ENCODE measurements at places on chromosomes 5 and 9.

- DNase-seq: peak; percentile 42
Measured at GRCh38 chr9:114919611-114920010, 10.8 kb downstream of the TNFSF8 start.

DNA sequence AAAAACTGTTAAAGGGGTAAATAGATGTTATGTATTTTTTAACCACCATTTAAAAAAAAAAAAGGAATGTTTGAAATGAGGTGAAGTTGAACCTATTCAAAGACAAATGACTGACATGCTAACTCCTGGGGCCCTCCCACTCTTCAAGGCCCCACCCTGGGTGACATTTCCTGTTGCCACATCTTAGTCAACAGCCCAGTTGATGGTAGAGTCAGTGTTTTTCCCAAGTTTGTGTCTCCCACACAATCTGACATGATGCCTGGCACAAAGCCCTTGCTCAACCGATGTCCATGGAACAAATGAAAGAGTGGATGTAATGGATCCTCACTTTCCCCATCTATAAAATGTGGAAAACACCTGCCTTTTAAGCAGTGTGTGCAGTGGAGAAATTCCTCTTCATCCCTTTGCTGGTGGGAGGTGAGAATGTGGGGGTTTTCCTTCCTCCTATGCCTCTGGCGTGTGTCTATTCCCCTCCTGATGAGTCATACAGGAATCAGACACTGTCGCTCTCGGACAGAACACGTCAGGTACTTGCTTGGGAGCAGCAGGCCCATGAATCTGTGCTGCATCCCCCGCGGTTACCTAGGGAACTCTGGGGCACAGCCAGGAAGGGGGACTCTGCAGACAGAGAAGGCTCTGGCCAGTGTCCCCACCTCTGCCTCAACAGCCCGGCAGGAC is 13.7 kb upstream of the ADRA1B start:
- no peak for DNase-seq

- DNase-seq: no peak
Measured at GRCh38 chr9:18606846-18607245, 132.9 kb downstream of the ADAMTSL1 start.

GRCh38 chr5:66134407-66134861 is 9.7 kb upstream of the SREK1 start:
- no peak for DNase-seq

- peak; percentile 66 for DNase-seq
Measured at GRCh38 chr9:130461218-130461630, 16.5 kb downstream of the ASS1 start.

DNA sequence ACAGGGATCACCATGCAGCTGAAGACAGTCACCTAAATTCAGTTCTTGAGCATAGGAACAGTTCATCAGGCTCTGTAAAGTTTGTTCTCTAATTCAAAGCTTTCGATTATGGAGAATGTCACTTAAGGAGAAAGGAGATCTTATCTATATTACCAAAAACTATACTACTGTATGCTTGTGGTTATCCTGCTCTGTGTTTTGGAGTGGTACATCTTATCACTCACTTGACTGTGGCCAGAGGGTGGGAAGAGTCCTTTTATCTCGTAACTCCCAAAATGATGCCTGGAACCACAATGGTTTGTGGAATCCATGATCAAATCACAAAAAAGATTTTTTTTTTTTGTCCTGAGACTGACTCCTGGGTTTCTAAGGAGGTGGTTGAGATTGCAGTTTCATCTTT is 230.7 kb downstream of the COMMD10 start:
- peak; percentile 13 for DNase-seq

- no peak for DNase-seq
Measured at GRCh38 chr5:61882901-61883500, 423.0 kb upstream of the KIF2A start.

DNA sequence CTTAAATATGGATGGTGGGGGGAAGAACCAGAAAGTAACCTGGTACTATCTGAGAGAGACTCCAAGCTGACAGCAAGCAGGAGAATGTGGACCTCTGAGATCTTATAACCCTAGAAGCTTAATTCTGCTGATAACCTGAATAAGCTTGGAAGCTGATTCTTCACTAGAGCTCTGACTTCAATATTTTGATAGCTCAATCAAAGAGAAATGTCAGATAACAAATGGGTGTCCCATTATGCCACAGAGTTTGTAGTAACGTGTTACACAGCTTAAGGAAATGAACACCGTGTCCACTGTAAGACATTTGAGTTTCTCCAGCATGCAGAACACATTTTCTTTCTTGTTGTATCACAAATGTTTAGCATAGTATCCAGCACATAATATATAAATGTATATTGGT is 626.7 kb downstream of the CDH12 start:
- DNase-seq: no peak

GRCh38 chr9:70043689-70044489 is at the start of gene MAMDC2:
Gene MAMDC2, plus strand, starts transcription at chr9:70043848. Its CDS starts 350 bp downstream, at chr9:70044198.
- no peak for DNase-seq

- no peak for DNase-seq
Measured at GRCh38 chr5:1349246-1349645, 4.3 kb upstream of the CLPTM1L start.

GRCh38 chr9:126515873-126516505 is 97.7 kb upstream of the LMX1B start:
- DNase-seq: no peak

DNA sequence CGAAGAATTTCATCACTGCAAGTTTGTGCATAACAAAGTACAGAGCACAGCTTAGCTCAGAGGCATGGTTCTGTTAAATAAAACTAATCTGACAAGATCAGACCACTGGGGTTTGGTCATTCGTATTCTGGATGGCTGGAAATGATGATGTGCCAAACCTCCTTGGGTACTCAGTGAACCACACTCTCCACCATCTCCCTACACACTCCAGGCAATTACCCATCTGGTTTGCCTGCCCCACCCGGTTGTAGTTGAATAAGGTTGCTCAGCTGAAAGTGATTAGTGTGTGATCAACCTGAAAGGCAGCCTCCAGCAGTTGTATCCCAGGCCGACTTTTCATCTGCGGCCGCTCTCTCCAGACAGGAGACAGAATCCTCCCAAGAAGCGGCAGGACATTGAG is 371.4 kb downstream of the TLE1 start:
- DNase-seq: no peak

DNA sequence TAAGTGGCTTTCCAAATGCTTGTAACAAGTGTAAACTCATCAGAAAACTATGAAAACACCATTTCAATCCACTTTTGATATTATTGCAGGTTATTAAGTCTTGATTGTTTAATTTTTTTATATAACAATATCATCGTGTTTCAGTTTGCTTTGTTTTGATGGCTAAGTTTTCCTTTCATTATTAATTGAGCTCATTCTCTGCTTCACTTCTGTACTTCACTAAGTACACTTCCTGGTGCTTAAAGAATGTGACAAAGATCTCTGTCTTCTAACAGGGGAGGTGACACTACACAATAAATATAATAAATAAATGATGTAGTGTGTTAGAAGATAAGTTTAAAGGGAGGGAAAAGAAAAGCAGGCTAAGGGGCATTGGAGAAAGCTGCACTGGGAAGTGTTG is 13.0 kb upstream of the RAD23B start:
- no peak for DNase-seq

DNA sequence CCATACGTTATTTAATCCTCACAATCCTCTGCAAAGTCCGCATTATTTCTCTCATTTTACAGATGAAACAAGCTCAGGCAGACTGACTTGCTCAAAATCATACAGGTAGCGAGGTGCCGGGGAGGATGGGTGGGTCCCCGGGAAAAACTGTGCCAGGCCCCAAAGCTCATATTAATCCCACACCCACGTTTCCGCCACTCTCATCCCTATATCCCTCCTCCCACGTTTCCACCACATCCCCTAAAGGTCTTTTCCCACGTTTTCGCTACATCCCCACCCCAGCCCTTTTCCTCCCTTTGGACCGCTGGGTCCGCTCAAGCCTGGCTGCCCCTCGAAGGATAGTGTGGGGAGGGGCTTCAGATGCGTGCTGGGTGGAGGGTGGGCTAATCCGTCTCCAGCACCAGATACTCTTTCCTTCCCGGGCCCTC is 434 bp upstream of the FSD1L start:
- no peak for DNase-seq

DNA sequence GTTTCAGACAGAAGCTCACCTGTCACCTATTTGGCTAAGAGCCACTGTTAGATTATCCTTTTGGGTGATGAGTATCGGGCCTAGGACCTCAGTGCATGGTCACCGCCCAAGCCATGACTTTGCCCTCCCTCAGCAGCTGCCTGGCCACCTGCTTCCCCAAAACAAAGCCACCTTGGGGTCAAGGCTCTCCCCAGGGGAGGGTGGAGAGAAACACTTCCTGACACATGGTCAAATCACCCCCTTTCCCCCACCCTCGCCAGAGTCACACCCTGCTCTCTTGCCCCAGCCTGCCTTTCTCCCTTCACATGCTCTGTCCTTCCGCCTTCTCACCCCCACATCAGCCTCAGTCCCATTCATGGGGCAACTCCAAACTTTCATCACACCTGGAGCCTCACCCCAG is 1.7 kb upstream of the HBEGF start:
- no peak for DNase-seq

DNA sequence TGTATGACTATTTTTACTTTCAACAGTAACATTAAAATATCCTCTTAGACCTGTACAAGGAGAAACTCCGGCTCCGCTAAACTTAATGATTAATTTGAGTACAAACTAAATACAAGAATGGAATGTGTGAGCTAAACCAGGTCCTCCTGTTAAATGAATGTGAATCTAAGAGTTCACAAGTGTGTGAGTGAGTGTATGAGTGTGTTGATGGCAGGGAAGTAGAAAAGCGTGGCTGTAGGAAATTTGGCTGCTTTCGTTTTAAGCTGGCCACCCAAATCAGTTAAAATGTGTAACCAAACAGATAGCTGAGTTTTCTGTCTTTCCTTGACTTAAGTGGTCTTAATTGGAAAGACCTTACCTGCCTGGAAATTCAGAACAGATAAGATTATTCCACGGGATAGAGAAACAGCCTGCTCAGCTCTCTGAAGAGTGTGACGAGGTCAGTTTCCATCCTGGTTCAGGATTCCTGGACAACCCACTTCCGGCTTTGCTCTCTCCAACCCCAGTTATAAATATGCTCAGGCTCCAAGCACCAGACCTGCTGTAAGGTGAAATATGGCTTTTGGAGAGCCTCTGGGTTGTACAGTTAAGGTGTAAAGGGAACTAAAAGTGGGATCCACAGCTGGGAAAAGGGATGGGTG is 908.6 kb upstream of the EDIL3 start:
- DNase-seq: no peak

- no peak for DNase-seq
Measured at GRCh38 chr5:171367424-171368370, 20.0 kb upstream of the NPM1 start.

GRCh38 chr9:127943011-127943662 is 5.5 kb upstream of the DPM2 start:
- no peak for DNase-seq

GRCh38 chr5:40780199-40780598 is 18.0 kb downstream of the PRKAA1 start:
- no peak for DNase-seq

DNA sequence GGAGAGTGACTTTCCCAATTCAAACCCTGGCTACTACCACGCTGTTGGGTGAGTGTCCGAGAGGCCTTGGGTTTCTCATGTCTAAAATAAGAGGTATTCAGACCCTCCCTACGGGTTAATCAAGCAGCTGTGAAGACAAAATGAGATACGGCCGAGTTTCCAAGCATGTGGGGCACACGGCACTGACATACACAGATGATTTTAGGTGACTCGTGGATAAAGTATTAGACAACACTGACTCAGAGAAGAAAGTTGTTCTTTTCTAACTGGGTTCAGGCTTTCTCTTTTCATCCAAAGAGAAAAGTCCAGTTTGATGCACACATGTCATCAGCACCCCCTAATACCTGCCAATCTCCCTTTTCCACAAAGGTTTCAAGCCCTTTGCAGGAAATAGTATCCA is 15.6 kb downstream of the FOXI1 start:
- no peak for DNase-seq

DNA sequence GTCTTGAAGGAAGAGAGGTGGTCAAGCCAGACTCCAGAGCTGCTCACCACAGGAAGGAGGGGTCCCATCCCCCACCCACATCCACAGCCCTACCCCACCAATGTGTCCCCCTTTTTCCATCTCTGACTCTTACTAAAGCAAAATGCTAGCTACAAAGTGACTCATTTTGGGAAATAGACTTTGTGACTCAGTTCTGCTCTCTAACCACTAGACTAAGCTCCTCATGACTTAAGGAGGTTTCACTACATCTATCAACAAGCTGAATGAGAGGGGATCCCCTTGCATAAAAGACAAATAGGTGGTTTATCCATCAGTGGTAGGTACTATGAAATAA is 35.1 kb upstream of the ADRB2 start:
- peak; percentile 85 for DNase-seq

GRCh38 chr5:132489871-132490483 is 596 bp downstream of the IRF1 start:
- DNase-seq: no peak

DNA sequence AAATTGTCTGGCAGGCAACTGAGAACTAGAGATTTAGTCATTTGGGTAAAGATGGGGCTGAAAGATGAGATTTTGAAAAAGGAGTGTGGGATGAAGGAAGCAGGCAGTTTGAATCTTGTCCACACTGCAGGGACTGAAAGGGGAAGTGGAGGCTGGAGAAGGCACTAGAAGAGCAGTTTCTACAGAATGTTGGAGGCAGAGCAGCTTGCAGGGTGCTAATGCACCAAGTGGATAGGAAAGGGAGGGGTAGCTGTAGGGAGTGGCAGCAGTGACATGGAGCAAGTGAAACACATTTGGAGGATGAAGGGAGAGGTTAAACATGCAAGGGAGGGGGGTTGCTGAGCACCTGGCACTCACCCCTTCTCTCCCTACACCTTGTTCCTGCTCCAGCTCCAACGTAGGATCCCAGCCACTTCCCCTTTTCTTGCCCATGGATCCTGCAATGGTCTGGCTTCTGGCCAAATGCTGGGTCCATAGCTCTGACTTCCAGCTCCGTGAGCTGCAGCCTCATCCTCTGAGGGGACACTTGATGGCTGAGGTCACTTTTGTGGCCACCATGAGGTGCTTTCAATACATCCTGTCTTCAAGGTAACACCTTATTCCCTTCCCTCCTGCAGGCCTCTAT is 30.0 kb upstream of the FGD3 start:
- no peak for DNase-seq

- no peak for DNase-seq
Measured at GRCh38 chr5:50691399-50692016, 25.1 kb downstream of the PARP8 start.

GRCh38 chr5:181062631-181063030 is 22.6 kb downstream of the BTNL9 start:
- DNase-seq: no peak

- no peak for DNase-seq
Measured at GRCh38 chr5:135952683-135953082, 2.1 kb downstream of the LECT2 start.
